Activated T-helper 1 cell treated with Interleukin-2 at 50 U/mL for 16 hours (primary cell): ENCODE measurements at places on chromosomes 1 and 21.

DNA sequence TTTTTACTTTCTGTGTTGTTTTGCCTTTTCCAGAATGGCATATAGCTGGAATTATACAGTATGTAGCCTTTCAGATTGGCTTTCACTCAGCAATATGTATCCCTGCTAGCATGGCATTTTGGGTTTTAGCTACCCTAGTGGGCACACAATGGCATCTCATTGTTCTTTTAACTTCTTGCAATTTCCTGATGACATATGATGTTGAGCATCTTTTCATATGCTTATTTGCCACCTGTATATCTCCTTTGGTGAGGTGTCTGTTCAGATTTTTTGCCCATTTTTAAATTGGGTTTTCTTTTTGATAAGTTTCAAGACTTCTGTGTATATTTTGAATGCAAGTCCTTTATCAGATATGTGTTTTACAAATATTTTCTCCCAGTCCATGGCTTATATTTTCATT is 14.0 kb downstream of the TSEN15 start:
- DNase-seq, result no peak

- no peak for DNase-seq
Observed at GRCh38 chr1:66426239-66426853, 107.6 kb upstream of the SGIP1 start.

DNA sequence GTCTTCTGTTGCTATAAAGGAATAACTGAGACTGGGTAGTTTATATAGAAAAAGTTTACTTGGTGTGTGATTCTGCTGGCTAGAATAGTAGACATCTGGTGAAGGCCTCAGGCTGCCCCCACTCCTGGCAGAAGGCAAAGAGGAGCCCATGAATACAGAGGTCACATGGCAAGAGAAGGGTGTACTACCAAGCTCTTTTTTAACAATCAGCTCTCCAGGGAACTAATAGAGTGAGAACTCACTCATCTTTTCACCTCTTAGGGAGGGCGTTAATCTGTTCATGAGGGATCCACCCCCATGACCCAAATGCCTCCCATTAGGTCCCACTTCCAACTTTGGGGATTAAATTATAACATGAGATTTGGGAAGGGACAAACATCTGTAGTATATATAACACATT is 9.3 kb downstream of the DTL start:
- DNase-seq, result no peak

DNA sequence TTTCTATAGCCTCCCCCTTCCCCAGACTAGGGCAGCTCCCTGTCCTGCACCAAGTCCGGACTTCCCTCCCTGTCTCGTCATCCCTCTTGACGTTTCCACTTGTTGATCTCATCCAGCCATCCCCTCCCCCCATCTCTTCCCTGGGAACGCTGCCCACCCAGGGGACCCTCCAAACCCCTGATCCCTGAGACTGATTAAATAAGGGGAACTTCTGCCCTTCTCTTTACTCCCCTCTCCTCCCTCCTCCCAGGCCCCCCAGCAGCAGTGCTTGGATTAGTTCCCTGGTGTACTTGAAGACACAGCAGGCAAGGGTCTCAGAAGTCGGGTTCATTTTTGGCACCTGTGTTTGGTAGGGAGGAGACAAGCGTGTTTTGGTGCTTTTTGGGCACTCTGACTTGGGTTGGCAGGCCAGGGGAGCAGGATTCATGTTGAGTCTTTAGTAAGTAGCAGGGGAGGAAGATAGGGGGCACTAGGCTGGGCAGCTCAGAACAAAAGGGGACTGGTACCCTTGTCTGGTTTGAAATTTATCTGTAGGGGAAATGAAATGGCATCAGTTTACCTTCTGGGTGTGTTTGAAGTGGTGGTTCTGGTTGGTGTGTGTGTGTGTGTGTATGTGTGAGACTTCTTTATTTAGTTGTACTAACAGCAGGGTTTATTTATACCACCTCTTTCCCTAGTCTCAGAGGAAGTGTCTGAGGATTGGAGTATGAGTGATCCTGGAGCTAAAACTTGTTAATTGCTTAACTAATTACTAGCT is 11.1 kb downstream of the VANGL2 start:
- no peak for DNase-seq

DNA sequence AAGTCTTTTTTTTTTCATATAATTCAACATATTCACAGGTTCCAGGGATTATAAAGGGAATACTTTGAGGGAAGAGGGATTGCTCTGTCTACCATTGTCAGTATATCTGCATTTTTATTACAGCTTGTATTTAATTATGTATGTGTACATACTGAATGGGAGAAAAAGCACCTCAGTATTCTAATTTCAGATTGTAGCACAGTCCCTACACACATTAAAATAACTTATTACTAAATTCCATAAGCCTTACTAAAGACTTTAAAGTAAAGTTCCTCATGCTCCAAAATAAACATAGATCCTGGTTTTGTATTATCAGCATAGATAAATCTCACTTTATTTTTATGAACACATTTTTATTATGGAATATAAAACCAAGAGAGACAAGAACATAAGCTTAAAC is 134.2 kb downstream of the NCAM2 start:
- DNase-seq, result no peak

- no peak for DNase-seq
Observed at GRCh38 chr1:25178917-25179561, 53.3 kb downstream of the SYF2 start.

DNA sequence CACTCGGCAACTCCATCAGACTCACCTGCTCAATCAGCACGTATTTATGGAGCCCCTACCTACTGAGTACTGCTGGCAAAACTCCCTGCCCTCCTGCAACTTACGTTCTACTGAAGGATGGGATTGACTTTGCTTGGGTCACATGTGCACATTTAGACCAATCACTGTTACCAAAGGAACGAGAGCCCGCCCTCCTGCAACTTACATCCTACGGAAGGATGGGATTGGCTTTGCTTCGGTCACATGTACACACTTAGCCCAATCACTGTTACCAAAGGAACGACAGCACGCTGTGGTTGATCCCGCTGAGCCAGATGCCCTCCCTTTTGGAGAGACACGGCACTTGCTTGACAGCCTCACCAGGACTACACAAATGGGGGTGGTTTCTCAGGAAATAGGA is 46.0 kb downstream of the UBIAD1 start:
- DNase-seq, result no peak

DNA sequence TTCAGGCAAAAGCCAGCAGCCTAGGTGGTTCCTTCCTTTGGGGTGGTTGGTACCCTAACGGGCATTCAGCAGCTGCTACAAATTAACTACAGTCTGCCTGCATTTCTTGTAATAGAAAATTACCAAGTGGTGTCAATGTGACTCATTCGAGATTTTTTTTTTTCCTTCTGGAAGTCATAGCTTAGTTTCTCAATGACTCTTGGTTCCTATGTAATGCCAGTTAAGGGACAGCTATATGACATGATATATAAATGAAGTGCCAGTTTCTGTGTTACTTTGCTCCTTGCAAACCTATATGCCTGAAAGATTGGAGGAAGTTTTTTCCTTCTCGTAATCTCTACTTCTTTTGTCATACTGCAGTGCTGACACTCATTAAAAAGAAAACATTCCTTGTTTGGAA is 2.6 kb downstream of the MGST3 start:
- no peak for DNase-seq

GRCh38 chr1:201500670-201501120 is 6.2 kb downstream of the CSRP1 start:
- no peak for DNase-seq

- DNase-seq, result no peak
Observed at GRCh38 chr21:22224261-22224660, 1226.1 kb downstream of the NCAM2 start.

DNA sequence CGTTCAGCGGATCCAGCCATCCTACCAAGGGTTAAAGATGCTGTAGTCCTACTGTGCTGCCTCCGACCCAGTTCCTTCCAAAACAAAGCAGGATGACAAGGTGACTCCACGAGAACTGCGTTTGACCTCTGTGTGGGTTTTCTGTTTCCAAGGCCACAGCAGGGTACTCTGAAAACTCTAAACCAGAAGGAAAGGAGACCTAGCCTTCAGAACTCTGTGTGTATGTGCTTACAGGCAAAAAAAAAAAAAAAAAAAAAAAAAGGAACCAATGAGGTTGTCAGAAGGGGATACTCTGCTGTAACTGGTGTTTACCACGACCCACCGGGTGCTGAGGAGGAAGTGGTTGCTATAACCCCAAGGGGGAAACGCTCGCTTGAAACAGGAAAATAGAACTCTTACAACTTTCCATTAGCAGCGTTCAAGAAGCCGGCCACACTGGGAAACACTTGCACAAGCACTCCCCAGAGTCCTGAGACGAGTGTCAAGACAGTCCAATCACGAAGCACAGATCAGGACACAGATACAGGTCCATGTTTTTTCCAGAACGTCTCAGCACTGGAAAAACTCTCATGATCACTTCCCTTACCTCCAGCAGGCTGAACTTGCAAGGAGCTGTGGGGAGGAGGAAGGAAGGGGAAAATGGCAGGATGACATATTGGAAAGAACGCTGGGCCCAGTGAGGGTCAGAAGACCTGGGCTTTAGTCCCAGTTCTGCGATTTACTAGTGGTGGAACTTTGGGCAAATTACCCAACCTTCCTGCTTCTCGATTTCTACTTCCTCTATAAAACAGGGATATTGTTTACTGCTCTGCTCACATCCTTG is 64.0 kb downstream of the ITPKB start:
- peak; percentile 61 for DNase-seq

GRCh38 chr1:216325946-216326345 is 97.3 kb downstream of the USH2A start:
- DNase-seq, result no peak

GRCh38 chr1:61051719-61052394 is 30.5 kb upstream of the NFIA start:
- DNase-seq, result no peak

- no peak for DNase-seq
Observed at GRCh38 chr1:78427506-78427905, 63.3 kb upstream of the PTGFR start.

DNA sequence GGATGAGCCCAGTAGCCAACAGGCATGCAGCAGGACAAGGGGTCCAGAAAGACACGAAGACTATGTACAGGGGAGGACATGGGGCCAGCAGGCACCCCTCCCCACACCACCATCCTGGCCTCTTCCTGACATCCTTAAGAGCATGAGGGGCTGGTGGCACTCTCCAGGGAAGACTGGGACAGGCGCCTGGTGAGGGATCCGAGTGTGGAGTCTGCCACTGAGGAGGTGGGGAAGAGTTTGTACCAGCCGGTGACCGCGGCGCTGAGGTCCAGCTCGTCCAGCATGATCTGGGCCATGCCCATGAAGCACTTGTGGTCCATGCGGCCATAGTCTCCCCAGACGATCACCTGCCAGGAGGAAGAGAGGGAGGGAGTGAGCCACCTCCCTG is 39.1 kb downstream of the RIMS3 start:
- no peak for DNase-seq

- no peak for DNase-seq
Observed at GRCh38 chr21:40505244-40505643, 341.7 kb downstream of the DSCAM start.

DNA sequence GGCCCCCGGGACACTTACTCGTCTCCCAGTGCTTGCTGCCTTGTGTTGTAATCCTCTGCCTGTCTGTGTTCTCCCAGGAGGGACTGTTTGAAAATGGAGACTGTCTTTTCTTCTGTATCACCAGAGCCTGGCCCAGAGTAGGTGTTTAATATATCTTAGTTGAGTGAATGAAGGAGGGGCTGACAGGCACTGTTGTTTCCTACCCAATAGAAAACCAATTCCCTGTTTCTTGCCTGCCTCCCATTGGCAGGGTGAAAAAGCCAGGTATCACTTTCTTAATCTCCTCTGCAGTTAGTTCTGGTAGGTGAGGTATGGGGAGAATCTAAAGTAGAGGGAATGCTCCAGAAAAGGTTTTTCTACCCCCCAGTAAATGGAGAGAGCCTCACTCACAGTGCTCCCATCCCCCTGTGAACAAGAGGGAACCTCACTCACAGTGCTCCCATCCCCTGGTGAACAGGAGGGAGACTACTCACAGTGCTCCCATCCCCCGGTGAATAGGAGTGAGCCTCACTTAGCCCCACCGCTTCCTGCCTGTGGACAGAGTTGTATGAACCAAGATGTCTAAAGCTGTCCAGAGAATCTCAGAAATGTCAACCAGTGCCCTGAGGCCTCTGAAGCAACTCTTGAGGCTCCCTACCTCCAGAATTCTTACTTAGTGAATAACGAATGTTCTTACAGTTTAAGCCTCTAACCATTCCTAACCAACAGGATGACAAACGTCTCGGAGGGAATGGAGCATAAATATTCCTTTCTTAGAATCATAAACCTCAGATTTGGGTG is at the start of gene GJA5:
Gene GJA5 (minus strand): TSS at position 122 of the 780 bp plus-strand sequence. CDS start 1,364 bp downstream, outside the sequence.
- DNase-seq, result no peak

DNA sequence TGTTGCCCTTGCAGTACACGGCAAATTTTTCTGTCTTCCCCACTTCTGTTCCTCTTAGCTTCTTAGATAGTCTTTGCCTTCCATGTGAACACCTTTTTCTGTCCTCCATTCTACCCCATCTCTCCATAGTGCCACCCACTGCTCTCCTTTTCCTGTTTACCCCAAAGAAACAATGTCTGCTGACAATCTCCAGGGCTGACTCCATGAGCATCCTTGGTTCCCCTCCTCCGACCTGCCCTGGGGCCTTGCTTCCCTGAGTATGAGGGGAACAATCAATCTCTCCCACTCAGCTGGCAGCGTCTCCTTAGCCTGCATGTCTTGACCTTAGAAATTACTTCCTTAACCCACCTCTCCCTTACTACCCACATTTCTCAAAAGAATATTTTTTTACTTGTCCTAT is 12.3 kb upstream of the MYBPHL start:
- DNase-seq, result no peak

DNA sequence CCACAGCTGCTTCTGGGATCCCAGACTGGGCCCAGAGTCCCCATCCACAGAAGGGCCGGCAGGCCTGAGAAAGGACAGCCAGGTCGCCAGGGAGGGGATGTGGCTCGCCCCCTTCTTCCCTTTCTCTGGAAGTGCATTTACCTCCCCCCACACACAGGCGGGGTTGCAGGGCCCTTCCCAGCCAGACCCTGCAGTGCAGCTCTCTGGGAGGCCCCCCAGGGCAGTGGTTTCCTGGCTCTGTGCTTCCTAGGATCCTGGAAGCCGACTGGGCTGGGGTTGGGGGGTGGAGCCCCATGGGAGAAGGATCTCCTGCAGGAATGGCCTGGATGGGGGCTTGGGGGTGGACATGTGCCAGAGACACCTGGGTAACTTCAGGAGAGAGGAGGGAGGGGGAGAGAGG is 4.2 kb upstream of the COL6A1 start:
- DNase-seq, result no peak

DNA sequence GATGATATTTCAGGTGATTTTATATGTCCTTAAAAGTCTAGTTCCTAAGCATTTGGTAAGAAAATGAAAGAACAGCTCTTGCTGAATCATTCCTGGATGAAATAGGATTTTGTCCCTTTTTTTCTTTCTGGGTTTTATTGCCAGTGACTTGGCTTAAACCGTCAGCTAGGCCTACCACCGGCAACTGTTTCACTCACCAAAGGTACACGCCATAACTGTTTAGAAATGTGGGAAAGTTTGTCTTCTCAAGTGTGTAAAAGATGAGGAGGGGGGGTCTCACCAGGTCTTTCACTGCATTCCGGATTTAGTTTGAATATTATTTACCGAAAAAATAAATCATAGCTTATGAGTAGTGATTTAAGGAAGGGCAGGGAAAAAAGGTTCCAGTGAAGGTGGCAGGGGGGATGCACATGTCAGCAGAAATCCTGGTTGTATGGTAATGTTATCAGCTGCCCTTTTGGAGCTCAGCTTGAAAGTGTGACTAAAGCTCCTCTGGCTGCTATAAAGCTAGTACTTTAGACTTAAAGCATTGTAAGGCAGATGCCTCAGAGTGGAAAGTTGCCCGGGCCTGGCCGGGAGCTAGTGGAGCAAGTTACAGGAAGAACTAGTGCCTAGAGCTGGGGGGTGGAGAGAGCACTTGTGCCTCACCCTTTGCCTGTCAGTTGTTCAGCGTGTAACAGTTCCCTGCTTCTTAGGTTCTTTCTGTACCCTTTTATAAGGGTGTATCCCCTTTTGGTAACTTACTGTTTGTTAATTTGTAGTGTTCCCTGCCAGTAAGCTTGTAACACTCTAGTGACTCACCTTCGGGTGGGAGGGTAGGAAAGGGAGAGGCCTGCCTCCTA is 3.1 kb downstream of the ATP1A1 start:
- no peak for DNase-seq
